ENCODE measurements at places on chromosomes 13 and 19.

DNA sequence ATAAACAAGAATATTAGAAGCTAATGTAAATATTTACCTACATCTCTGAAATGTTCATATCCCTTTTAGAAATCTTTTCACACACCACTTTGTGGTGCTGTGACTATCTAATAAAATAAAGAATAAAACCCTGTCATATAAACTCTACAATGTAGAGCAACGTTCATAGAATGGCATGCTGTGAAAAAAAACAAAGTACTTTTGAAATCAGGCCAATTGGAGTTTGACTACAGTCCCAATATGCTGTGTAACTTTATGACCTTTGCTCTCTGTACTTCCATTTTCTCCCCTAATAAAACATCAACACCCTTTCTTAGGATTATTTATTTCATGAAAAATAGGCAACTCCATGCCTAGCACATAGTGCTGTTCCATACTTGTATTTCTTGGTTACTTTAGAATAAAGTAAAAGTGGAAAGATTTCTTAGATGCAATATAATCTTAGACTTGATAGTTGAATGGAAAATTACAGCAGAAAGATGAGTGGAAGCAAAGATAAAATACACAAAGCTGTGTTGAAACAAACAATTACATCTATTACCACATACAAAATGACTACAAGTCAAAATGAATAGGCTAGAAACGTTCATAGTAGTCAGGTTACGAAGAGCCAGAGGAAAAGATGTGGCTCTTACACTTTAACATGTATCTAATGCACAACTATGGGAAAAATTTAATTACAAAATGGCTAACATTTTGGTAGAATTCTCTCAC lies 613.2 kb upstream of the SLITRK5 start:
- DNase-seq = no peak

DNA sequence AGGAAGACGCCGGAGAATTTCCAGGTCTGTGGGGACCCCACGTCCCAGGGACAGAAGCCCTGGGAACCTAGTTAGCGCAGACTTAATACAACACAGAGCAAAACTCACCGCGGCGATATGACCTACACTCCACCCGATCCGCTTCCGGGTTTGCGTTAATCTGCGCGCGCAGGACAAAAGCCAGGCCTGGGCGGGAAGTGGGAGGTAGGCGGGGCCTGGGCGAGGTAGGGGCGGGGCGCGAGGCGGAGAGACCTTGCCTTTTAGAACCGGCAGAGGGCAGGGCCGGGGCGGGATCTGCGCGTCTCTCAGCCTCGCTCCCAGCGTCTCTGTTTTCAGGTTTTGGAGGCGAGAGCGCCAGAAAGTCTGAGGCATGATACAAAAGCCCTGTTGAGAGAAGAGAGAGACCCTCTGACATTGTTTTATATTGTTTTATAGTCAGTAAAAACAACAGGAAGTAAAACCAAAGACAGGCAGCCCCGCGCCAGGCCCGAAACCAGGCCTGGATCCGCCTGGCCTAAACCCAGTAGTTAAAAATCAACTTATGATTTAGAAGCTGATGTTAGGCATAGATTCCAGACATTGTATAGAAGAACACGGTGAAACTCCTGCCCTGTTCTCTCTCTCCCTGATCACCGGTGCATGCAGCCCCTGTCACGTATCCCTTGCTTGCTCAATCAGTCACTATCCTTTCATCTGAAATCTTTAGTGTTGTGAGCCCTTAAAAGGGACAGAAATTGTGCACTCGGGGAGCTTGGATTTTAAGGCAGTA lies at the start of gene ZNF611:
Gene ZNF611, minus strand, starts transcription at position 152 of the 769 bp plus-strand sequence. CDS start 19,150 bp downstream, outside the sequence.
- peak; percentile 95 for DNase-seq

DNA sequence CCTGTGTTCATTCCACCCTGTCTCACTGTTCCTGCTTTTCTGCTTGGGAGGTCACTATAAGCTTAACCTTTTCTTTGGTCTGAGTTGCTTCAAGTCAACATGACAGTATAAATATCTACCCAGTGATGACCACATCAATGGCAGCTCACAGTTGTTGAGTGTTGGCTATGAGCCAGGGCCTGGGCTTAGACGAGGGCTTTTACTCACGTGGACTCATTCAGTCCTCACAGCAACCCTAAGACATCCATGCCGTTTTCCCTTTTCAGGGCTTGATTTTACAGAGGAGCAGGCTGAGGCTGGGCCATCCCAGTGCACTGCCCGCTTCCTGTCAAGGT lies 10.2 kb upstream of the CCDC97 start:
- DNase-seq = peak; percentile 49

GRCh38 chr13:51275101-51275500 lies 52.9 kb downstream of the FAM124A start:
- DNase-seq = no peak

DNA sequence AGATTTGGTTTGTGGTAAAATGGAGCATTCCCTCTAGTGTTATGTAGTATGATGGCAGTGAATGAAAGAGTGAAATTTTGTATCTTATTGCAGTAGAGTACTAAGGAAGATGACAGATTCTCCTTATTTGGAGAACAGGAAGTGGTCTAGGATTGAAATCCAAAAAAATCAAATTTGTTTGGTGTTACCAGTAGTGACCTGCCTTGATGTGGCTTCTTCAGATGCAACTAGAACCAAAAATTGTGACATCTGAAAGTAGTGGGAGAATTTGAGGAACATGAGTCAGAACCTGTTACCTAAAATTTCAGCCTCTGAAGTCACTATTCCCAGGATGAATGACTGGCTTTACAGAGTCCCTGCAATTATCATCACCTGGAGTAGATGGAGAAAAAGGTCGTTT lies 165.9 kb downstream of the KLF5 start:
- peak; percentile 83 for DNase-seq

- no peak for DNase-seq
These were observed 29.0 kb downstream of the EXOSC8 start for GRCh38 chr13:37029617-37030016.

- DNase-seq = peak; percentile 10
These were observed 34.6 kb downstream of the CRTC1 start for GRCh38 chr19:18718015-18718526.

Data from inflammatory macrophage treated with lipopolysaccharide for 4 hours (primary cell).